Left lung (tissue), 14 donors: ENCODE measurements at places on chromosomes 2 and 18. TPM values are rescaled to one million over a fixed set of nuclear protein-coding genes. Genes with fewer than 3 reads are reported as not detected.

DNA sequence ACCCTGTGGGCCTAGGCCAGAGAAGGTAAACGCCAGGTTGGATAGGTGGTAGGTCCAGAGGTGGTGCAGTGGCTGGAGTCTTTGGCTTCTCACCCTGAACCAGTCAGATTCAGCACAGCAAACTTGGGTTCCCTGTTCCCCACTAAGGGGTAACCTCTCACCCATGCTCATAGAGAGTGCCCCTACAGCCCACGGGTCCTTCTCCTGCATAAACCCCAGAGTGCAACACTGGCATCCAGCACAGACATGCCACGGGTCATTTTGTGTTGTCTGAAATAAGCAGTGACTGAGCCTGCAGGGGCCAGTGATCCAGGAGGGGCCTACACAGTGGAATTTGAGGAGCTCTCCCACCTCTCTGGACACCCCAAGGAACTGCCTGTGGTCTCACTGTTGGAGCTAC, 40.5 kb upstream of the ATP6V1B1 start:
- peaks cover 10% of the 10 kb centered on the region for H3K4me1 ChIP-seq
- H3K36me3 ChIP-seq: no peaks in the 10 kb centered on the region
- DNase-seq: no peak

- DNase-seq: no peak
- H3K36me3 ChIP-seq: no peaks in the 10 kb centered on the region
- H3K27me3 ChIP-seq: no peaks in the 10 kb centered on the region
Observed at GRCh38 chr2:225002039-225002655, 40.1 kb downstream of the DOCK10 start.

DNA sequence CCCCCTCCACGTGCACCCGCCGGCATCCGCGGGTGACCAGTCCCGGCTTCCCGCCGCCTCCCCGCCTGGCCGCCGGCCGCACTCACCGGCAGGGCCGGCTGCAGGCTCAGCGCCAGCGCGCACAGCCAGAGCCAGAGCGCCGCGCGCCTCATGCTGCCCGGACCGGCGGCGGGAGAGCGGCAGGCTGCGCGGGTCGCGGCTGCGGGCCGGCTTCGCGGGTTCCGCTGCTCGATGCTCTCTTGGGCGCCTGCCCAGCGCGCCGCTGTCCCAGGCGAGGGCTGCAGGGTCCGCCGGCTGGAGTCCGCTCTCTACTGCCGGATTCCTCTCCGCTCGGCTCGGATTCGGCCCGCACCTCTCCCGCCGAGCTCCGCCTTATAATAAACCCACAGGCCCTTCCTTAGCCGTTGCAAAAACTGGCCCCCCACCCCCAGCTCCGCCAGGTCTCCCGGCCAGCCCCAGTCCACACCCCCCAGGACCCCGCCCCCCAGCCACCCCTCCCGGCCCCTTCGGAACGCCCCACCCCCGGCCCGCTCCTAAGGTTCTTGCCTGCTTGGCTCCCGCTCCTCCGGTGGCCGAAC, at the start of gene SDC1:
Gene SDC1 (minus strand): TSS at position 415 of the 578 bp plus-strand sequence. CDS start 263 bp downstream, at position 152.
- no peaks in the 10 kb centered on the region for H3K36me3 ChIP-seq
- H3K4me1 ChIP-seq: peaks cover 8% of the 10 kb centered on the region
- peak; percentile 75 for DNase-seq
- H3K27me3 ChIP-seq: peaks cover 7% of the 10 kb centered on the region
- peak within 1 kb of the TSS; percentile 75 for H3K27ac ChIP-seq
- peak within 1 kb of the TSS; percentile 56 for H3K4me3 ChIP-seq

Gene EVA1A
- total RNA-seq: 54.7 TPM

DNA sequence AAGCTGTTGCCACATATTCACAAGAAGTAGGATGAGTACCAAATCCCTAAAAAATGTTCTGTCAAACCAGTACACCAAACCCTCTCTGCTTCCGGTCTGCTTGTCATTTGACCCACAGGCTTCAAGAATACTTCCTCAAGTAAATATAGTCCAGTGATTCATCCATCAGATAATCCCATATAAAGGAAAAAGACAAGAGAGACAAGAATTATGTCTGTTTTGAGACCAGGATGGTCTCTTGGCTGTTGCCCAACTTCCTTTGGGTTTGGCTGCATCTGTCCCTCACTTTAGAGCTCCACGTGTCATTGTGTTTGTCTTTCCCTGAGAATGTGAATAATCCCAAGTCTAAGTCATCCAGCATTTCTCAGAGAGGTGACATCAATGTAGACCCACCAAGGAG, 91.5 kb upstream of the NRP2 start:
- DNase-seq: no peak
- H3K27ac ChIP-seq: no peak overlapping the region
- H3K36me3 ChIP-seq: no peaks in the 10 kb centered on the region
- H3K27me3 ChIP-seq: no peaks in the 10 kb centered on the region

Gene ITGB6
- 227 TPM for total RNA-seq

Gene TRIM54
- not detected for total RNA-seq

Gene SEPTIN2
- total RNA-seq: 344 TPM

DNA sequence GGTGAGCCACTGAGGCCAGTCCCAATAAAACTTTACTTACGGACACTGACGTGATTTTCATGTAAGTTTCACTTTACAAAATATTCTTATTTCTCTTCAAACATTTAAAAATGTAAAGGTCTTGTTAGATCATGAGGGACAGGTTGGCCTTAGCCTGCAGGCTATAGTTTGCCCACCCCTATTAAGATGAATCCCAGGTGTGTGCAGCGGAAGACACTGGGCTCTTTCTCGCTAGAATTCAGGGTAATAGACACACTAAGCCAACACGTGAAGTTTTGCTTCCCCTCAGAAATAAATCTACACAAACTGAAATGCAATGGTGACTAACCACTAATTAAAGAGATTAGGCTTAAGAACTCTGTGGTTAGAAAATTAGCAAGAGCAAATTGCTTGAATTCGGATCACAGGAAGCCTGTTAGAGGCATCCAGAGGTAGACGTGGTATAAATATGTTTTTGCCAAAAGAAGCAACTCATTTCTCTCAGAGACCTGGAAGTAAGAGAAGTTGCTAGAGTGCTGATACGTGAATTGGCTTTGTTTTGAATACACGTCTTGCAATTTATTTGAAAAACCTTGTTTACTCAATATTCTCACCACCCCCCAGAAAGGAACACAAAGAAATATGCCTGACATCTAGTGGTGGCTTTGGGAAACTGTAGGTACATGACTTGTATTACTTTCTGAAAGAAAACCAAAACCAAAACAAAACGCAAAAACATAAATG, 151.6 kb downstream of the DTNB start:
- H3K27ac ChIP-seq: no peak overlapping the region
- H3K36me3 ChIP-seq: no peaks in the 10 kb centered on the region
- no peak for DNase-seq

DNA sequence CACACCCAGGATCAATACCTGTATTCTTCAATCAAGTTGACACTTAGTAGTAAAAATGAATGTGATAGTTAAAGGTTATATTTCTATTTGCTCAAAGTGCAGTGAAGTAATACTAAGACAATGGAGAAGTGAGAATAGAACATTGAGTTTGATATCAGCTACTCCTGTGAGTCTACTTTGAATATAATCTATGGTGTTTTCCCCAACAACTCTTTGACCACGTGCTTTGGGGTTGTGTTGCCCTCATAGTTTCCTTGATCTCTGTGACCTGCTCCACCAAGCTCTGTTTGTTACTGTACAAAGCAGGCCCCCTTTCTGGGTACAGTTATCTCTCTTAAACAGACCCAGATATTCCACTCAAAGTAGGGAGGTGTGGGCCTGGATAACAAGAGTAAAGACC, 222.9 kb downstream of the GALR1 start:
- no peak for DNase-seq
- no peak overlapping the region for H3K4me3 ChIP-seq
- H3K27ac ChIP-seq: no peak overlapping the region

DNA sequence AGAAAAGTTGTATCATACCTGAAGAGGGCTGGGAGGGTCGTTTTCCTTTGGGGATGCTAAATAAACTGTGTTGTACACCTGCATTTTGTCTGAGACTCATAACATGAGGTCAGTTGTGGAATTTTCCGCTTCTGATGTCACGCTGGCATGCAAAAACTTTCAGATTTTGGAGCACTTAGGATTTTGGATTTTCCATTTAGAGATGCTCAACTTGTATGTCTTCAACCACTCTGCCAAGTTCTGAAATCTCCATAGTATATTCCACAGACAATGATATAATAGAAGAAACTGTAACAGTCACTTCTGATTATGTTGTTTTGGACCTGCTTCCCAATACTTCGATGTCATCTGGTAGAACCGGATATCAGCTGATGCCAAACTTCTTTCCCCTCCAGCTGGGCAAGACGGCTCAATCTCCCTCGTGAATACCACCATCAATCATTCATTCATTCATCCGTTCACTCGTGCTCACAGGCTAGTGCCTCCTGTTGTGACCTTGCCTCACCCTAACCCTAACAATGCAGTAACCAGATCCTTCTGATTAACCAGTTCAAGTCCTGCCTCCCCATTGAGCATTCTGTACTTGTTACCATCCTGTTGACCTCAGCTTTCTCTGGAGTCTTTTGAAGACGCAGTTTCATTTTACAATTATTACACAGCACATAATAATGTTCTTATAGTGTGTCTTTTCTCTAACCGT, 5.3 kb upstream of the PLEKHH2 start:
- no peaks in the 10 kb centered on the region for H3K27me3 ChIP-seq
- H3K36me3 ChIP-seq: no peaks in the 10 kb centered on the region
- no peak overlapping the region for H3K4me3 ChIP-seq
- peaks cover 8% of the 10 kb centered on the region for H3K4me1 ChIP-seq
- no peak overlapping the region for H3K27ac ChIP-seq
- no peak for DNase-seq

- H3K4me3 ChIP-seq: no peak overlapping the region
- peaks cover 13% of the 10 kb centered on the region for H3K27me3 ChIP-seq
- no peak overlapping the region for H3K27ac ChIP-seq
- DNase-seq: no peak
- H3K4me1 ChIP-seq: no peaks in the 10 kb centered on the region
Observed at GRCh38 chr2:169344736-169345485, 17.4 kb downstream of the LRP2 start.

- no peak overlapping the region for H3K27ac ChIP-seq
- no peaks in the 10 kb centered on the region for H3K4me1 ChIP-seq
- no peaks in the 10 kb centered on the region for H3K27me3 ChIP-seq
- DNase-seq: no peak
Observed at GRCh38 chr2:3626812-3627499, 31.0 kb upstream of the ALLC start.

DNA sequence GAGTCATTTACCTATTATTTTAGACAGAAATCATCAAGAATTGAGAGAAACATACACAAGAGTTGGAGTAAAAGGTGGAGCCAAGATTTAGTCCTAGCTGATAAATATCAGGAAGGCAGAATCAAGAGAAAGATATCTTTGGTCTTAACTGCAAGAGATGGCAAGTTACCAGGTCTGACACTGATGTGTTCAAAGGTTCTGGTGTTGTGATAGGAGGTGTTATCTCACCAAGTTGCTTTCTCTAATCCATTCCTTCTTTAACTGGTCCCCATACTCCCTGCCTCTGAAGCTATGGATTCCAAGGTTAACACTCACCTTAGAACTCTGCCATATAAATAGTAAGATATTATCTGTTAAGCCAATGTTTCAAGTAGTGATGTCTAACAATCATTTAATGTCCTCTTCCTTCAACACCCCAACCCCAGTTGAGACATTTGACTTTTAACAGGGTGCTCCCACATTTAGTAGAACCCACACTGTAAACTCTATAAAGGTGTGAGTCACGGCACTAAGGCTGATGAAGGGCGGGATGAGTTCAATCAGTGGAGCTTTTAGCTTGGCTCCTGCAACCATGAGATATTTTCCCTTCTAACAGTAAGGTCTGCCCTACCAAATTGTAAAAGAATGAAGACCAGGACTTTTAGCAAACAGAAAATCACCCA, 333.7 kb downstream of the RND3 start:
- no peak overlapping the region for H3K4me3 ChIP-seq
- no peak for DNase-seq
- no peaks in the 10 kb centered on the region for H3K36me3 ChIP-seq
- no peak overlapping the region for H3K27ac ChIP-seq
- H3K4me1 ChIP-seq: no peaks in the 10 kb centered on the region
- H3K27me3 ChIP-seq: no peaks in the 10 kb centered on the region

Gene SERPINB3
- not detected for total RNA-seq

Gene LRRTM4
- total RNA-seq: 0.89 TPM

DNA sequence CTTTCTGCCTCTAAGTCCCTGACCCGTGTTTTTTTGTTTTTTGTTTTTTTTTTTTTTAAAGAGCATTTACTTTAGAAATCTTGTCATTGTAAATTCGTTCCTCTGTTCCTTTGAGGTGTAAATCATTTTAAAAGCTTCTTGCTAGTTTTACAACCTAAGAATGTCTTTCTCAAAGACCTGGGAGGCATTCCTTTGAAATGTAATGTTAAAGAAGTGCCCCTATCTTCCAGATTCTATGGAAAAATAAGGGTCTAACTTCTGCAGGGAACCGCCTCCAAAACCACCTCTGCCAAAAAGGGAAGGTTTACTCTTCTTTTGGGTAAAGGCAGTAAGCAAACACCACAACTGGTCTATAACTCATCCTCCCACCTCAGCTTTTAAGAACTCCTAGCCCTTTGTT, 259.6 kb upstream of the ZNF804A start:
- H3K27me3 ChIP-seq: no peaks in the 10 kb centered on the region
- no peak overlapping the region for H3K27ac ChIP-seq
- no peak for DNase-seq
- no peaks in the 10 kb centered on the region for H3K36me3 ChIP-seq
- no peak overlapping the region for H3K4me3 ChIP-seq
- H3K4me1 ChIP-seq: no peaks in the 10 kb centered on the region

DNA sequence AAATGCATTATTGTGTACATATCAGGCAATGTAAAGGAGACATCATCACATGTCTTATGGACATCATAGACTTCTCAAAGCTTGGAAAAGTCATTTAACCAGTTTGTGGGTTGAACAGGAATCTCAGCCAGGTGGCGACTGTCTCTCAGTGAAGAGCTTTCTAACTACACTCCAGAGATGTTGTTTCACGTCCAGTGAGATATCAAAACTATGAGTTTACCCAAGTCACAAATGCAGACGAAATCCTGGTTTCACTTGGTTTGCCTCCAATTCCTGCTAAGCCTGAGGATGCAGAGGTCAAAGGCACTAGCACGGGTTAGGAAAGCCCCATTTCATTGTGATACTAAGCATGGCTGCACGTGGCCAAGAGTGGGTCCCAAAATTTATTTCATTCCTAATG, 384.5 kb upstream of the MEIS1 start:
- H3K4me1 ChIP-seq: no peaks in the 10 kb centered on the region
- H3K36me3 ChIP-seq: no peaks in the 10 kb centered on the region
- no peak for DNase-seq
- no peaks in the 10 kb centered on the region for H3K27me3 ChIP-seq

- no peaks in the 10 kb centered on the region for H3K4me1 ChIP-seq
- H3K36me3 ChIP-seq: no peaks in the 10 kb centered on the region
- H3K27me3 ChIP-seq: no peaks in the 10 kb centered on the region
Observed at GRCh38 chr2:122072666-122073065, 317.2 kb downstream of the TSN start.

DNA sequence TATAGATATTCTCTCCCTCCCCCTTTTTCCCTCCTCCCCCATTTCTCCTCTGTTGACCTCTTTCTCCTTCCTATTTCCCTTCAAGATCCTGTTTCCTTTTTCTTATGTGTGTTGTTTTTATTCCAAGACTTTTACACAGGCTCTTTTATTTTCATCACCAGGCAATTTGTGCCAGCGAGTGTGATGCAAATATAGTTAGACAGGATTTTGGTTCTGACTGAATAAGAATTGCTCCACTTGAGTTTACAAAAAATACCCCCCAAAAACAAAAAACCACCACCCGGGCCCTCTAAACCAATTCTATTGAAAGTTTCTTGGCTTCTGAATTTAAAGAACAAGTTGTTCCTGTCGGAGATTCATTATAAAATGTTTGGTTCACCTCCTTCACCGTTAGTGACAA, 50.9 kb upstream of the MAPK4 start:
- DNase-seq: no peak
- H3K4me3 ChIP-seq: no peak overlapping the region
- peaks cover 5% of the 10 kb centered on the region for H3K27me3 ChIP-seq
- H3K4me1 ChIP-seq: no peaks in the 10 kb centered on the region
- no peak overlapping the region for H3K27ac ChIP-seq
